Amniotic epithelial cell (primary cell): ENCODE measurements at places on chromosomes 6 and 20.

- DNase-seq: no peak
These were observed 71.6 kb downstream of the NFATC2 start for GRCh38 chr20:51470907-51471411.

DNA sequence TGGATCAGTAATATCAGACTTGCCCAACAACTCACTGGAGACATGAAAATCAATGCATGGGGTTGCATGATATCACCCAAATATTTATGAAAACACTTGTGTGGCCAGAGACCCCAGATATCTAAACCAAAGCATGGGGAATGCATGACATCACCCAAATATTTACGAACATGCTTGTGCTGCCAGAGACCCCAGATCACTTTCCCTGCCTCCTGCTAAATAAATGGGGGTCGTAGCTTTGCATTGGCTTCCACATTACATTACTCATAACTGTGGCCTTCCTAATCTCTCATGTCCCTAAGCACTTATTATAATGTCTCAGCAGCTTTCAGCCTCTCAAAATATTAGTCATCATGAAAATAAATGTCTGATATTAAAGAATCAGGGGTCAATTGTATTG is 838.0 kb upstream of the DEFB115 start:
- no peak for DNase-seq

DNA sequence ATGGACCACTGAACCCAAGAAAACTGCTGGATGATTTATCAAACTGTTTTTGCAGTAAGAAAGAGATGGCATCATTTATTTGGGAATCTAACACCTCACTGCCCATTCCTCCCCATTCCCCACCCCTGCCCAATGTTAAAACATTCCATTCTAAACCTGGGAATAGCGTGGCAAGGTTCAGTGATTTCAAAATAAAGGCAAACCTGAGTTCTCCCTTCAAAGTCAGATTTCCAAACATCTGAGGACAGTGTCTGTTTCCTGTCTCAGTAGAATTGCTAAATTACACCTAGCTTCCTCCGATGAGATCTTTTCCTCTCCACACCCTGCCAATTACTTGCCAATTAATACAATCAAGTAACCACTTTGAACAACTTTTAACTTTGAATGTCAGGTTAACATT is 127.4 kb upstream of the ARMC2 start:
- no peak for DNase-seq

GRCh38 chr6:30329331-30329730 is 2.6 kb downstream of the TRIM39 start:
- no peak for DNase-seq

- no peak for DNase-seq
These were observed 70.4 kb upstream of the MLN start for GRCh38 chr6:33874136-33874760.

DNA sequence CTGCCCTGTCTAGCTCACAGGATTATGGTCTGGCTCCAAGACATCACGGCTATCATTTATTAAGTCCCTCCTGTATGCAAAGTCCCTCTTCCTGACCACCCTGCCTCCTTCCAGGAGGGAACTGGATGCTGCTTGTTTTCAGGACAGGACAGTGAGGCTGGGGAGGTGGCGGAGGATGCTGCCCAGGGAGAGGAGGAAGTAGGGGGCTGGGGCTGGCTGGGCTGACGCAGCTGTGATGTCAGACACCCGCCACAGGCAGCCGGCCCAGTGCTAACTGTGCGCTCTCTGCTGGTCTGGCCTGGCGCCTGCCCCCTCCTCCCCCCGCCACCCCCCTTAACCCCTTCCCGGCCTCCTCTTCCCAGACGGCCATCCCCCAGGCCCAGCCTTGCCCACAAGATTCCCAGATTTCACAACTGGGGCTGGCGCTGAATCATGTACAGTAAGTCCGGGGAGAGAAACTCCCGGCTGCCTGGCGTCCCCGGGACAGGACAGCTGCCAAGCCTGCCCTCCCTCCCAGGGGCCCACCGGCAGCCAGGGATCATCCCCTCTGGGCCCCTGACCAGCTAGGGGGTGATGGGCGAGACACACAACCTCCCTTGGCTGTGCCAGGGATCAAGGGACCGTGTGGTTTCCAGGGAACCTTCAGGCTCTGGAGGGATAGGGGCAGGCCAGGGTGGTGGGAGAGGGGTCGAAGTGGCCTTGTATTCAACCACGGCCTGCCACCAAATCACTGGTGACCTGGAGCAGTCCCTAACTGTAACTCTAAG is 118.1 kb downstream of the CEBPB start:
- peak; percentile 99 for DNase-seq

DNA sequence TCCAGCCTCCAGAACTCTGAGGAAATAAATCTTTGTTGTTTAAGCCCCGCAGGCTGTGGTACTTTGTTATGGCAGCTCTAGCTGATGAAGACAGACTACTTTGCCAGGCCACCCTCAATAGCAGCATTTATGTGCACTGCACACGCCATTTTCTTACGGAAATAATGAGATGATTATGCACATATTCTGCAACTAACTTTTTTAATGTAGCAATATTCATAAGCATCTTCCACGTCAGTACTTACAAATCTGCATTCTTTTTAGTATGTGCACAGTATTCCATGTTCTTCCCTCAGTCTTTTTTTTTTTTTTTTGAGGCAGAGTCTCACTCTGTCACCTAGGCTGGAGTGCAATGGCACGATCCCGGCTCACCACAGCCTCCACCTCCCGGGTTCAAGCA is 46.8 kb upstream of the DSP start:
- no peak for DNase-seq

GRCh38 chr6:162151021-162151665 is 576.4 kb downstream of the PRKN start:
- DNase-seq: no peak

- DNase-seq: no peak
These were observed at the start of gene GNMT for GRCh38 chr6:42960243-42961019. Gene GNMT, plus strand, starts transcription at chr6:42960754. Its CDS starts 14 bp downstream, at chr6:42960768.

DNA sequence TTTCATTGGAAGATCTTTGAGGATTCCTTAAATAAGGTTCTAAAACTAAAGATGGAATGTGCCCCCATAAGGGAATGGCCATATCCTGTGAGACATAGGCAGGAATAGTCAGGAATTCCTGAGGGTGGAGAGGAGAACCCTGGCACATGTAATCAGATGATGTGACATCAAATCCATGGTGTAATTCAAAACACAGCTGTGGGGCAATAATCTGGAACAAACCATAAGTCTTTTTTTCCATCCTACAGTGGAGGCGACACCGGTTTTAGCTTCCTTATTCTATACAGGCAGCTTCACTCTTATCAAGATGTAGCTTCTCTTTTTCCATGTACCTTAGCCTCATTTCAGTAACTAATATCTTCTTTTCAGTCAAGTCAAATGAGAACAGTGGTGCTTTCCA is 133.6 kb upstream of the CITED2 start:
- DNase-seq: peak; percentile 46

- DNase-seq: no peak
These were observed 181.2 kb upstream of the TNFAIP3 start for GRCh38 chr6:137685798-137686375.

DNA sequence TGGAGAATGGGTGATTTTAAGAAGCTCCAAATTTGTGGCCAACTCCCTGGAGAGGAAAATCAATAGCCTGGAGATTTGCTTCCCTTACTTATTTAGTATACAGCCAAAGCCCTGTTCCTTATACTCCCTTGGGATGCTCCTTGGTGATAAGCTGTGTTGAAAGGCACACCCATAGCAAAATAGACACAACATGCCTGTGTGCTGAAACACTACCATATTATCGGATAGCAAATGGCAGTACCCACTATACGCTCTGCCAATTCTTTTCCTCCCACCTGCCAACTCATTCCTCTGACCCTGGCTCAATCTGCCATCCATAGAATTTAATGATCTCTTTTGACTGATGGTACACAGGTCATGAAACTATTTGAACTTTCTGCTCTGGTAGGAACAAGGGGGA is 98.2 kb downstream of the CLIC5 start:
- DNase-seq: no peak

- DNase-seq: no peak
These were observed 121.3 kb downstream of the SLC23A2 start for GRCh38 chr20:4880051-4880450.

- peak; percentile 12 for DNase-seq
These were observed 601.9 kb downstream of the HTR1B start for GRCh38 chr6:76861403-76861802.

GRCh38 chr6:143544011-143544696 is 32.6 kb upstream of the FUCA2 start:
- no peak for DNase-seq

GRCh38 chr6:64580346-64580745 is 944.7 kb downstream of the PHF3 start:
- peak; percentile 91 for DNase-seq

- DNase-seq: no peak
These were observed 140.0 kb upstream of the SGK1 start for GRCh38 chr6:134457941-134458340.

DNA sequence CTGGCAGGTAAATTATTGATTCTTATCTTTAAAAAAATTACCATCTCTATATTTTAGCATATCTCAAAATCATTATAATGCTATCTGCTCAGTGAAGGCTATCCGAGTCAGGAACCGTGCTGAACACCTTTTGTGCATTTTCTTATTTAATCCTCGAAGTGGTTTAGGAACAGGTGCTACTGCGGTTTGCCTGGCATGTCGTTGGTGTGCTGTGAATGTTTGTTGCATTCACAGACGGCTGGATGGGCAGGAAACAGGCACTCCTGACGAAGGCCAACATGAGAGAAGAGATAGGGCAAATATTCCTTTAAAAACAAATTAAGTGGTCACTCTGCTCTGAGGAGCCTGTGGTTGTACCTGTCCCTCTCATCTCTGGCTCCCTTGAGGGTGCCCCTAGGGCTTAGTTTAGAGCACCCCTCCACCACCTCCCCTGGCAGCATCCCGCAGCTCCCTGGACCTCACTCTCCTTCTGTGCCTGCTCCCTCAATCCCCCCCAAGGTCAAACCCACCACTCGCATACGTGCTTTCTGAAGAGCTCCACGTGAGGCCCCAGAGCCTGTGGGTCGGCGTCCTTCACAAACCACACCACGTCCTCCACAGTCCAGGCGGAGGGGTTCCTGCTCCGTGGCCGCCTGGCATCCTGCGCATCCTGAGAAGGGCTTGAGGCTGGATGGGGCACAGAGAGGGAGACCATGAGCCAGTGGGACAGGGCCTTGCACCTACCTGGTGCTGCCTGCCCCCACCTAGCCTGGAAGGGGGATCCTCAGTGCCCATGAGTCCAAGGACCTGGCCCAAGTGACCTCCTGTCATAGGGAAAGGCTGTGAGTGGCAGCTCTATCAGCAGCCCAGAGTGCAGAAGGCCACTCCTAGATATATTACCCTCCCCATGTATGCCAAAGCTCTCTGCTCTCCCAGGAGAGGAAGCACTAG is 116.5 kb downstream of the SCML4 start:
- no peak for DNase-seq

DNA sequence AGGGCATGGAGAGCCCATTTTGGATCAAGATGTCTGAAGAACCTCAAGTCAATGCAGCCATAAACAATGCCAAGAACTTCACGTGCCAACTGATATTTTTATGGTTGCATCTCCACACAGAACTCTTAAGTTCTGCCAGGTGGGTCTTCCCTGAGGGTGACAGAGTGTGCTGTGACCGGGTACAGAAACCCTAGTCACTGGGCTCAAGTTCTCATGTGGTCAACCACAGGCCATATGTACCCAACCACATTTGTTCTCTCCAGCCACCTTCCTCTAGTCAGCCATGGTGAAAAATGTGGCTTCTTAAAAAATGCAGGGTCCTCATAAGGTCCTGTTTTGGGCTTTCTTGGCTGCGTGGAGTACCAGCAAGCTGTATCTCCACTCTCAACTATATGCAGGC is 48.9 kb downstream of the CLIC5 start:
- DNase-seq: no peak

DNA sequence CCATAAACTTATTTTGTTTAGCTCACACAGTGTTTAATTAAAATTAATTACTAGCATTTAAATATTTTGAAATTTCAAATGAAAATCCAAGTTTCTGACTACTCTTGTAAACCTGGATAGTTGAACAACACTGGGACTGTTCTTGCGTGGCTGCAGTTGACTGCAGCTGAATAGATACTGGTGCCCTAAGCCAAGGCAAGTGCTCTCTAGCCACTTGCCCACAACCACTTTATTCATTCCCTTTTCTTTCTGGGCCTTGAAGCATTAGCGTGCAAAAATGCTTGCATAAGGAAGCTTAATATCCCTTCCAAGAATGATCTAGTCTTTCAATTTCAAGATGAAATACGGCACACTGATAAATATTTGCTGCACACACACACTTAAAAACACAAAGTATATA is 676.0 kb upstream of the MARCKS start:
- no peak for DNase-seq

DNA sequence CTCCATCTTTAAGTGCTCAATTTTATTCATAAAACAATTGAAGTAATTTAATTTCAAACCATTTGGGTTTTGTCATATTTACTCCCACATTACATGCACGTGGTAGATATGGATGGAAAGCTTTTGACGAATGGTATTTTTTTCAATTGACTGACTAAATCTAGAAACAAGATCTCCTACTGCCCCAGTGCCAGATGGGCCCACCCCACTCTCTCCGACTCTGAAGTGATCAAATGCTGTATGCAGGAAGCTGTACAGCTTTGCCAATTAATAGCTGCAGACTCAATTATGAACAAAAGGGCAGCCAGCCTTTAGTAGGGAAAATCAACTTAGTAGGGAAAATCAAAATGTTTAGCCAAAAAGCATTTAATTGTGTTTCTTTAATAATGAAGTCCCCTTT is 46.2 kb downstream of the PACRG start:
- DNase-seq: no peak

- no peak for DNase-seq
These were observed 582.1 kb upstream of the JAG1 start for GRCh38 chr20:11255860-11256259.

DNA sequence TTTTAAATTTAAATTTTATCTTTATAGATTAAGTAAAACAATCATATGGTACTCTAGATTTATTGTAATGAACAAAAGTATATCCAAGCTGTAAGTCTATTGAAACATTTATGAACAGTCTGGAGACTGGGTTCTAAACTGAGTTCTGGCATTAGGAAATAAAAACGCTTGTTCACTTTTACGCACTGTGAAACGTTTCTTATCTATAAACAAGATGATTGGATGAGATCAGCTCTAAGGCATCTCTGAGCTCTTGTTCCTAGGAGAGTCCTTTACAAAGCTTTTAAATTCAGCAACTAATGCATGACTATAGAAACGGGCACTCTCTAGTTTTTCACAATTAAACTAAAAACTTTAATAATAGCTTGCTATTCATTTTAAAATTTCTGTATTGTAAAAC is 6.8 kb downstream of the HUS1B start:
- DNase-seq: peak; percentile 61
